Keratinocyte (primary cell): ENCODE measurements at places on chromosomes 12 and 14.

GRCh38 chr12:96228566-96229248, 34.5 kb downstream of the ELK3 start:
- no peak for DNase-seq

GRCh38 chr12:89782807-89783206, 74.2 kb upstream of the ATP2B1 start:
- no peak for DNase-seq

GRCh38 chr12:132236129-132236929, 92.1 kb downstream of the NOC4L start:
- DNase-seq: no peak

GRCh38 chr12:120818416-120818815, 85.7 kb downstream of the SPPL3 start:
- DNase-seq: no peak

DNA sequence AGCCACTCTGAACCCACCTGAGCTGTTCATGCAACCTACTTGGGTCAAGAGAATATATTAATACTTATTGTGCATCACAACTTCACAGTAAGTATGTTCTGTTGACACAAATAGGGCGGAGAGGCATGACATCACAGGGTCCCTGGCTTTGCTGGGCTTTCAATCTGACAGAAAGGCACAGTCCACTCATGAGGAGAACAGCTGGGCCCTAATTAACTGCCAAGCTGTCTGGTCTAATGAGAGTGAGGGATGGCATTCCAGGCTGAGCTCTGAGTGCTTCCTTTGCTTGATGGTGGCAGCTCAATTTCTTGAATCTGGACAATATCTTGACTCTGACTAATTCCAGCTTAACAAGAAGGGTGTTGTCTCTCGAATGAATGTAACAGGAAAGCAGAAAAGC, 2.0 kb downstream of the EFCAB11 start:
- no peak for DNase-seq

DNA sequence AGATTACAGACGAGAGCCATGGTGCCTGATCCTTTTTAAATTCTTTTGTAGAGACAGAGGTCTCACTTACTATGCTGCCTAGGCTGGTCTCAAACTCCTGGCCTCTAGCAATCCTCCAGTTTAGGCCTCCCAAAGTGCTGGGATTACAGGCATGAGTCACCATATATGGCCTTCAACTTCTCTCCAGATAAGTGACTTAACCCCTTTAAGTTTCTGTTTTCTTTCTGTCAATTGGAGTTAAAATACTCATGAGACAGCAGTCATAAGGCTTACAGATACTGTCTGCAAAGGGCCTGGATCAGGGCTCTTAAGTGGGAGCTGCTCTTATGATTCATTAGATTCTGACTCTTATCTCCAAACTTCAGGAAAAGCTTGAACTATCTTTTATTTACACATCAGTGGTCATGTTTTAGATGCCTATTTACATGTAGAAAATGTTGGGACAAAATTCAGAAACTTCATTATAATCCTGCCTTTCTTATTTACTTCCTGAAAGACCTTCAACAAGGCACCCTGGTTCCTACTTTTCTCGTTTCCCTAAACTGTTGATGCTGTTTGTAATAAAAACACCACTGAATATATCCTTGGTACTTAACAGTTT, 271.5 kb upstream of the TBX3 start:
- DNase-seq: no peak

- no peak for DNase-seq
Measured at GRCh38 chr14:91793704-91794103, 61.8 kb upstream of the CATSPERB start.
